Naive thymus-derived CD8-positive, alpha-beta T cell (primary cell): ENCODE measurements at places on chromosomes 1 and 21. TPM values are rescaled to one million over a fixed set of nuclear protein-coding genes. Genes with fewer than 3 reads are reported as not detected.
A peak's percentile ranks its signal among the peaks of the same experiment; 100 is the strongest.

Gene FAM72D
- not detected for polyA plus RNA-seq

Gene OR2T29
- not detected for polyA plus RNA-seq

Gene INSRR
- polyA plus RNA-seq, result not detected

Gene DISP3
- polyA plus RNA-seq, result 0.21 TPM

Gene SELP
- 0.35 TPM for polyA plus RNA-seq

Gene KLHDC9
- 1.5 TPM for polyA plus RNA-seq

DNA sequence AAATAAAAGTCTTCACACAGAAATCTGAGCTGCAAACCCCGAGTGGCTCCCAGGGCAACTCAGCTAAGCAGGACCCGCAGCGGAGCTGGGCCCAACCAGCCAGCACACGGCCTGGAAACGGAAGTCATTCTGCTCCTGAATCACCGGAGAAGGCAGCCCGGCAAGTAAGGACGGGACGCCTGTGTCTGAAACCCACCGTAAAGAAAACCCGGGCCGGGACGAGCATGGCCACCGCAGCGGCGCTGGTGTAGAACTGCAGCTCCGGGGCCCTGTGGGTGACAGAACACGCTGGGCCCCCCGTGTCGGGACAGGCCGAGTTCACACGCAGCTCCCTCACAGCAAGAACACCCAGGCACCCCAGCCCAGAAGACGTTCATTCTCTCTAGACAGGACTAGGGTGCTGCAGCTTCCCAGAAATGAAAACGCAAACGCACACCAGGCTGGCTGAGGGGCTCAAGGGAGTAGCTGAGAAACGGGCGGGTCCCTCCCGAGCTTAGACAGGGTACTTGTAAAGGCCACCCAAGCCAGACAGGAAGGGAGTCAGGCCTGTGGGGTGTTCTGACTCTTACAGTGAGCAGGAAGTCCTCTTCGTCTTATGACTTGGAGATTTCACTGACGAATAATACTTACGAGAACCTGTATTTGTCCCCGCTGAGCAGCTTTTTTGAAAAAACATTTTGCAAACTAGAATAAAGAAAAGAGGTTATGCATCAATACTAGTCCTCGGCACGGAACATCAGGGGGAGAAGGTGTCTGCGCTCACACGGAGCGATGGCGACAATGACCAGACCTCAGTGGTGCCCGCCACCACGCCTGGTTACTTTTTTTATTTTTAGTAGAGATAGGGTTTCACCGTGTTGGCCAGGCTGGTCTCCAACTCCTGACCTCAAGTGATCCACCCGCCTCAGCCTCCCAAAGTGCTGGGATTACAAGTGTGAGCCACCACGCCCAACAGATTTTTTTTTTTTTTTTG is 10.9 kb upstream of the CDK11B start:
- DNase-seq, result no peak

DNA sequence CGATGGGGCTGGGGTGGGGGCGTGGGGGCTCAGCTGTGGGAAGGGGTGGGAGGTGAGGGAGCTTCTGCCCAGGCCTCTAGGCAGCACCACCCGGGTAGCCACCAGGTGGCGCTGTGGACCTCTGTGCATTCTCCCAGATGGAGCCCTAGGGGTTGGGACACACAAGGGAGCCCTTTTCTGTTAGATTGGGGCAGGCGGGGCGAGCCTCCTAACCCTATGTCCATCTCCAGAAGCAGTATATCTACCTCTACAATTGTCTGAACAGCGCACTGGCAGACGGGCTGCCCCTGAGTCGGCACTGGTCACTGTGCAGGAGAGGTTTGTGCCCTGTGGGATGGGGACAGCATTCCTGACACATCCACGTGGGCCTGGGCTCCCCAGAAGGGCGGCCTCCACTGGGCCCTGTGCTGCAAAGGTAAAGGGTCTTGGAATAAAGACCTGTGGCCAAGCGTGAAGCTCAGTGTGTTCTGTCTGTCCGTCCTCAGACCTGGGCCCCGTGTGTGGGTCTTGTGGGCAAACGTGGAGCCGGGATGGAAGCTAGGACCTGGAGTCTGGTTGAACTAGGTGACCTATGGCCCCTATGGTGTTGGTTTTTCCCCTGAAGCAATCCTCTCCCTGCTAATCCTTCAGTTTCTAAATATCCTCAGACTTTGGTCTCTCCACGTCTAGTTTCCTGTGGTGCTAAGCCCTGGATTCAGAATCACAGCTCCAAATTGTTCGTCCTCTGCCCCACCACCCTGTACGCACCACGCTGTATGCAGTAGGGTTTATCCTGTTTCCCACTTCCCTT is 4.4 kb upstream of the LGR6 start:
- DNase-seq, result peak; percentile 70

- DNase-seq, result peak; percentile 94
These were observed at the start of the genes CFAP57 and EBNA1BP2 for GRCh38 chr1:43171876-43172526. Gene CFAP57 (plus strand): TSS chr1:43172330. CDS start chr1:43172754, 424 bp downstream. Gene EBNA1BP2 (minus strand): TSS chr1:43172290. CDS start chr1:43172118, 172 bp downstream.
